ENCODE measurements at places on chromosomes 12 and 14.

DNA sequence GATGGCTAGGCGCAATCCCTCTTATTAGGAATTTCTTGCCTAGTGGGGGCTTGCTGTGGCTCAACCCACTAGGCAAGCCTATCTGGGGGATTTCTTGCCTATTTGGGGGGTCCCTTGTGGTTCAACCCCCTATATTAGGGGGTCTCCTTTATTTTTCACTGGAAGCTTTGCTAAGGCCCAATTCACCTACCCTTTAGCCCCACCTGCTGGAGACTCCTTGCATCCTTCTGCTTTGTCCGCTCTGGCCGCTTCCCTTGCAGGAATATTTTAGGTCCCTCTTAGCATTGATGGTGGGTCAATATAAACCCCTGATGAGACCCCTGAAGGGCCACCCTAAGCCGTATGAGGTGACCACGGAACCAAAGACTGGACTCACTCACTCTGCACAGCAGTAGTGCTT lies 1552.1 kb downstream of the AACS start:
- DNase-seq = no peak

DNA sequence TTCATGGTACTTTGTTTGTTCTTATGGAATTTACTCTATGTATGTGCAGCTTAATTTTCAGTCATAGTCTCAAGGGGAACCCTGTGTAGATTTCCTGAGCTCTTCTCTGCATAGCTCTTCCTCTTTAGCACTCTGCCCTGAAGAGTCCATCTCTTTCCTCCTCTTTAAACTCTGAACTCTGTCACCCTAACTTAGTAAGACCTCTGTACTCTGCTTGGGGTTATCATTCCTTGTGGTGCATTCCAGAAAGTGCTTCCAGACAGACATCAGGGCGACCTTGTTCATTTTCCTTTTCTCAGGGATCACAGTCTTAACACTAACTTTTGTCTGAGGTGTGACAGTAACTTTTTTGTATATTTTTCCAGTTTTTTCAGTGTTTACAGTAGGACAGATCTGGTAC lies 179.3 kb downstream of the RAD51B start:
- DNase-seq = no peak

DNA sequence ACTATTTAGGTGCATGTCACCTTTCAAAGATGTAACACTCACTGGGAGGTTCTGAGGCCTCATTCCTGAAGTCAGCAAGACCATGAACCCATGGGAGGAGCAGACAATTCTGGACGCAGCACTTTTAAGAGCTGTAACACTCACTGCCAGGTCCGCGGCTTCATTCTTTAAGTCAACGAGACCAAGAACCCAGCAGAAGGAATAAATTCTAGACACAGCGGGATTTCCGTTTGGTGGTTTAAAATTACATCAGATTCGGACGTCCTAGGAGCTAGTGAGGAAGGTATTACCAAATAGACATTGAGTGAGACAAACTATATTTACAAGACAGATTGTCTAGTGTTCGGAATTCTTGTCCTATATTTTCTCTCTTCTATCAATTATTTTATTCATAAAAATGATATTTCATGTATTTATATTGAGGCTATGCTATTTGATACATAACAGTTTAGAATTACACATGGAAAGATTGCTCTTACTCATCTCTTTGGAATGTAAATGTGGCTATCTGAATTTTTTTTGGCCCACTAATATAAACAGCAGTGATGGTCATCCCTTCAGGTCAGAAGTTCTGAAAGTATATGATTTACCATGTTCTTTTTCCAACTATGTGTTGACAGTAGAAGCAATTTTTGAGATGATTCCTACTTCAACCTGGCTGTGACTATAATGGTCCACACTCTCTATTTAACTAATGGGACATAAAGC lies 1973.0 kb upstream of the FLRT2 start:
- no peak for DNase-seq

DNA sequence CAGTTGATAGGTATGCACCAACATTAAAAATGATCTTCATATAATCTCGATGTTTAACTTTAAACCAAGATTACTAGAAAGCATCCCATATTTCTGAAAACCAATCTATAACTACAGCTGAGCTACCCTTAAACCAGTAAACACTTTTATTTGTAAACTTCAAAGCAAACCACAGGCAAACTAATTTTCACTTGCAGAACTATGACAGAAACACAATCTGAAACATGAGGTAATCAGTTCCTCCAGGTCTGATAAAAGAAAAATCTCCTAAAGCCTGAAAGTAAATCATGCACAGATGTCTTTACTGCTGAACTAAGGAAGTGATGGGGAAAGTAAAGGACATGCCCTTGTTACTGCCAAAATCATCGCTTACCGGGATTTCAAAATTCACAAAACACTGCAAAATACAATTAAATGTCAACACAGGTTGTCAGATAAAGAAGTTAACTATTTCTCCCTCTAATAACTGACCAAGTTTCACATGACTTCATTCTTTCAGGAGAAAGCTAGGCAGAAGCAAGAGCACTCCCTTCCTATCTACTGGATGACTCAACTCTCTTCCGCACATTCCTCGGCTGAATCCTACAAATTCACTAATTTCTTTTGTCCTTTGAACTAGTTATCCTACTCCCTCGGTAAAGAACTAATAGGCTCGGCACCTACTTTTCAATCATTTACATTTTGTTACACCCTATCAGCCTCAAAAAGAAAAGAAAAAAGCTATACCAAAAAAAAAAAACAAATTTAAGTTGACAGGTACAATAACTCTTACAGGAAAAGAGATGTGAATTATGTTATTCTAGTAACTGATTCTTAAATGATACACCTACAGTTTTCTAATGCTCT lies 1.4 kb downstream of the EEA1 start:
- DNase-seq = no peak

DNA sequence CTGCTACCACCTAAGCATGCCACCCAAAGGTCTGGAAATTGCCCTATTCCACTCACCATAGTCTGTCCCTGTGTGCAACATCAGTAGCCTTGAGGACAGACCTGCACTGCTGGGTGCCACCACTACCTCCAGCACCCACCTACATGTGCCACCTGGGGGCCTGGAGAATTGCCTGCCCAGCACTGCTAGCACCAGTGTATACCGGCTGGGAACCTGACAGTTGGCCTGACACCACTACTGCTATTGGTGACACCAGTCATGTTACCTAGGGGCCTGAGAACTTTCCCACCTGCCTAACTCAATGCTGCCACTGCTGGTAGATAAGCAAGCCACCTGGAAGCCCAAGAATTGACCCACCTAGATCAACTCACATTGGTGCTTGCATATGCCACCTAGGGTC lies 60.8 kb downstream of the CD163L1 start:
- DNase-seq = no peak

DNA sequence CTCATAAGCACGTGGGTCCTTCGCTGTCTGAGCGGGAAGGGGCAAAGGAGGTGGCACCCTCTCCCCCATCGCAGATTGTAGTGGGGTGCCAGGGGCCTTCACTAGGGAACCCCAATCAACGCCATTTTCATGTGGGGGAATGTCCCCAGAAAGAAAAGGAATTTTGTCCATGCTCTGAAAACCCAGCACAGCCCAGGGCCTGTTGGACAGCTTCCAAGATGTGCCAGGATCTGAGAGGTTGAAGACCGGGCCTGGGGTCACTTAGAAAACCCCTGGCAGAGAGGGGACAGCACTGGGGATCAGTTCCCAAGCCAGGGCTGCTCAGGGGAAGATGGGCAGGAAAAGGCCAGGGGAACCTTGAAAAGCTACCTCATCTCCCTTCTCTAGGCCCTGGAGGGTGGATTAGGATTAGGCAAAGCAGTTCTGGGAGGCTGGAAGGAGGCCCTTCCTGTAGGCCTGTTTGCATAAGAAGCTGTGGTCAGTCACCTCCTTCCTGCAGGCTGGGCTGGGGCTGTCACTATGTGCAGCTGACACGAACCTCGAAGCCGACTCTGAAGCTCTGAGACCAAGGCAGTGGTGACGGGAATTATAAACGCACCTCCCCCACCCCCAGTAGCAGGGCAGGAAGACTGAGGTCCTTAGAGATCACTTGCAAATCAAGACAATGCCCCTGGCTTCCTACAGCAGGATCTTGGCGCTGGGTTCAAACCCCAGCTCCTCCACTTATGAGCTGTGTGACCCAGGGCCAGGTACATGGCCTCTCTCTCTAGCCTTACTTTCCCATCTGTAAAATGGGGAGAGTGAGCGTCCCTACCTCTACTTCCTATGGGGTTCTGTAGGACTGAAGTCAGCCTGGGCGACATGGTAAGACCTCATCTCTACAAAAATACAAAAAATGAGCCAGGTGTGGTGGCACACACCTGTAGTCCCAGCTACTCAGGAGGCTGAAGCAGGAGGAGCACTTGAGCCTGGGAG lies 29.0 kb downstream of the TESC start:
- DNase-seq = no peak

- no peak for DNase-seq
These were observed 2.1 kb upstream of the INHBE start for GRCh38 chr12:57452937-57453509.

DNA sequence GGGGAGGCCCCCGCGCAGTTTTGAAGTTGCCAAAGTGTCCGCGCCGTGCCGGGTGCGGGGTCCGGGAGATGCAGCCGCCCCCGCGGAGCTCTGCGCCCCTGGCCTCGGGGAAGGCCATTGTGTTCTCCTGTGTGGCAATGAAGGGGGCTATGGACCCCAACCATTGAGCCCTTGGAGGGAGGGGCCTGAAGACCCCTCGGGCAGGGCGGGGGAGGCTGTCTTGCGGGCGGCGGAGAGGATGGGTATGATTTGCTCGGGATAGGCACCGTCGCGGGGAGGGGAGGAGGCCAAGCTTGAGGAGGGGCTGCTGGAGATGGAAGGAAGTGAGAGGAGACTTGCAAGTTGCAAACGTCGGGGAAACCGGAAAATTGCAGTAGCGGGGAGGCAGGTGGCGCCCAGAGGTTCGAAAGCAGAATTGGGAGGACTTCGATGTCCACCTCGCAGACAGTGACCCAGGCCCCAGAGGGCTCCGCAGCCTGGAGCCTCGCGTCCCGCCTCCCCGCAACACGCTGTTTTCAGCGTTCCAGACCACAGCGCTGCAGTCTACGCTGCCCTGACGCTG lies 25.4 kb downstream of the BCL11B start:
- DNase-seq = no peak

DNA sequence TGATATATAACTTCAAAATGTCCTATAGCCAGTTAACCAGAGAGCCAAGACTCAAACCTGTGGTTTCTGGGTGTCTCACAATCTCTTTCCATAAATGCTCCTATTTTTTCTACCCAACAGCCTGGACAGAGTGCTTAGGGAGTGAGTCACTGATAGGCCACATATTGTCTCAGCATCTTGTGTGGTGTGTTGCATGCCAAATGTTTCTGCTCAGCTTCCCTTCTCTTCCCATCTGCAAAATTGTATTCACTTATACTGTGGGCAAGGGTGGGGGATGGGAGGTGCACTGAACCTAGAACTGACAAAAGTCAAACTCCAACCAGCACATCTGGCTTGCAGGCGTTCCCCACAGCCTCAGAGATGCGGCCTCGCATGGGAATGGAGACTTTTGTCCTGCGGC lies 123.3 kb downstream of the KCNA5 start:
- no peak for DNase-seq

DNA sequence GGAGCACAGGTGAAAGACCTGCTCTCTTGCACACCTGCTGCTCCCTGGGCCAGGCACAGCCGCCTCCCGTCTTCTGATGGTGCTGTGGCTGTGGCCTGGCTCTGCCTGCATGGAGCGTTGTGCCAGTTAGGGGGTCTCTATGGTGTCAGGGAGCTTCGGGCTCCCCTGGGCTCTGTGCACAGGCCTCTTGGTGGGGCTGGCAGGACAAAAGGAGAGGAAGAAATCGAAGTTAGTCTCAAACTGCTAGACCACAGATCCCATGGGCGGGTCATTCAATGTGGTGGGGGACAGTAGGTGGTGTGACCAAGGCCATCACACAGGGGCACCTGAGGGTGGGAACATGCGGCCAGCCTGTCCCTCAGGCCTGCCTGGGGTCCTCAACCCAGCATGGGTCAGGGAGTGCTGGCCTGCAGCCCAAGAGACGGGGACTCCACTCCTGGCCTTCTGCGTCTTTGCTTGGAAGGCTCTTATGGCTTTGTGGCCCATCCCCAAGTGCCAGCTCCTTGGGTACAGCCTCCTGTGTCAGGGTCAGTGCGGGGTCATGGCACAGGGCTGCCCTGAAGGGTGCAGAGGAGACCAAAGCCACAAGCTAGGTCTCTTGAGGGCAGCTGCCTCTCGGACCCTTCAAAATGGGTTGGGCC lies 84.1 kb downstream of the KIF26A start:
- no peak for DNase-seq

- DNase-seq = no peak
These were observed 70.4 kb upstream of the CMKLR1 start for GRCh38 chr12:108409481-108409880.

GRCh38 chr14:101077481-101078074 lies 174.1 kb upstream of the RTL1 start:
- no peak for DNase-seq

GRCh38 chr12:27573972-27574371 lies 50.0 kb downstream of the PPFIBP1 start:
- no peak for DNase-seq

DNA sequence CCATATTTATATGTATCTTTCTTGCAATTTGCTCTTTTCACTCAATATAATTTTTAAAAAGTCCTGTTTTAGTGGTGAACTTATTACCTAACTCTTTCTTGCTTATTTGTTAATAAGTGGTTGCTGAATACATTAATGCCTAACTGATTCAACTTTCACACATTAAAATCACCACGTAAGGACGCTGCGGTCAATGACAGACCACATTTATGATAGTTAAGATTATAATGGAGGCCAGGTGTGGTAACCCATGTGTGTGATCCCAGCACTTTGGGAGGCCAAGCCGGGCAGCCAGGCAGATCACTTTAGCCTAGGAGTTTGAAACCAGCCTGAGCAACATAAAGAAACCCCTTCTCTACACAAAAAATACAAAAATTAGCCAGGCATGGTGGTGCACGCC lies 37.0 kb downstream of the WDR89 start:
- DNase-seq = no peak

- no peak for DNase-seq
These were observed 149.7 kb upstream of the DCN start for GRCh38 chr12:91332302-91332701.

- DNase-seq = no peak
These were observed 163.0 kb upstream of the FKBP4 start for GRCh38 chr12:2631653-2632350.

GRCh38 chr12:71125515-71125914 lies 32.3 kb downstream of the TSPAN8 start:
- no peak for DNase-seq

DNA sequence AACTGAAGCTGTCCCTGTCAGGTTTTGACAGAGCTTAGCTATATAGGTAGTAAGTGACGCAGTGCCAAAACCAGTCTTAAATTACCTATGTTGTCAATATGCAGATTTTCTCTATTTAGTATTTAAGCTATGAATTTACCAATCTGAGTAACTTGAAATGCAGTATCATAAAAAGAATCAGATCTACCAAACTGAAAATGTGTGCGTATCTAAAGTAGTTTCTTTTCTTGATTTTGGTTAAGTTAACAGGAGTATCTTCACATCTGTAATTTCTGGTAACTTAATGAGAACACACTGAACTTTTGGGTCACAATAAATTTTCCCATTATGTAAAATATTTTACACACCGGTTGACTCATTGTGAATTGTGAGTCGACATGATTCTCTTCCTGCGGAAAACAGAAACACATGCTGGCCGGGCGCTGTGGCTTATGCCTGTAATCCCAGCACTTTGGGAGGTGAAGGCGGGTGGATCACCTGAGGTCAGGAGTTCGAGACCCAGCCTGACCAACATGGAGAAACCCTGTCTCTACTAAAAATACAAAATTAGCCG lies 45.1 kb downstream of the TRAF3 start:
- no peak for DNase-seq

Measured in activated effector memory CD4-positive, alpha-beta T cell treated with Interleukin-2 at 50 U/mL for 16 hours (primary cell).